ENCODE measurements at places on chromosomes 2 and 18.

GRCh38 chr2:182887753-182888415 lies 21.4 kb upstream of the FRZB start:
- DNase-seq, result no peak

DNA sequence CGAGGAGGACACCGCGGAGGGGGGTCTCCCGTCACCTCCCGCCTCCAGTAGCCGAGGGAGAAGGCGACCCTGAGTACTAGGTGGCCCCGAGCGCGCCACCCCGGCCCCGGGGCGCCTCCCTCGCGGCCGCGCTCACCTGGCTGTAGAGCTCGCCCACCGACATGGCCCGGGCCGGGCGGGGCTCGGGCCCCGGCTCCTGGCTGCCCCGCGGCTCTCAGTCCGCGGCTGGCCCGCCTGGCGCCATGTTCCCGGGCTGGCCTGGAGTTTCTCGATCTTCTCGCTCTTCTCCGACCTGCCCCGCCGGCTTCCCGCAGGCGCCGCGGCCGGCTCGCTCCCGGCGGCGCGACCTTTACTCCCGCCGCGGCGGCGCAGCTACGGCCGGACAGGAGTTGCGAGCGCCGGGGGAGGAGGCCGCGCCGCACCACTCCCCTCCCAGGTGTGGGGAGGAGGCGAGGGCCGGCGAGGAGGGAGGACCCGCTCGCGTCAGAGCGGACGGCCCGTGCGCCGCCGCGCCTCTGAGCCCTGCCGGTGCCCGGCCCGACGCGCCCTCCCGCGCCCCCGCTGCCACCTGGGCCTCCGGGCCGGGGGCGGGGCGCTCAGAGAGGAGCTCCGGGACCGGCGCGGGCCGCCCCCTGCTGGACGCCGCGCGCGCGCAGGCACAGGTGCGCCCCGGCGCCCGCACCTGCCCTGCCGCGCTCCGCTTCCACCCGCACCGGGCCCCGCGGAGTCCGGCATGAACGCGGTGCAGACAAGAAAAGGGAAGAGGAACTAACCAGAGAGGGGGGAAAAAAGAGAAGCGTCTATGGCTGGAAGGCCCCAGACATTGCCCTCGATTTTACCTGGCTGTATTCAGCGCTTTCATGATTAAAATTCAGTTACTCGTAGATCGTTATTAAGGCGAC lies at the start of gene MYO5B:
Gene MYO5B (minus strand): TSS at position 517 of the 902 bp plus-strand sequence. CDS start 354 bp downstream, at position 163.
- no peak for DNase-seq

DNA sequence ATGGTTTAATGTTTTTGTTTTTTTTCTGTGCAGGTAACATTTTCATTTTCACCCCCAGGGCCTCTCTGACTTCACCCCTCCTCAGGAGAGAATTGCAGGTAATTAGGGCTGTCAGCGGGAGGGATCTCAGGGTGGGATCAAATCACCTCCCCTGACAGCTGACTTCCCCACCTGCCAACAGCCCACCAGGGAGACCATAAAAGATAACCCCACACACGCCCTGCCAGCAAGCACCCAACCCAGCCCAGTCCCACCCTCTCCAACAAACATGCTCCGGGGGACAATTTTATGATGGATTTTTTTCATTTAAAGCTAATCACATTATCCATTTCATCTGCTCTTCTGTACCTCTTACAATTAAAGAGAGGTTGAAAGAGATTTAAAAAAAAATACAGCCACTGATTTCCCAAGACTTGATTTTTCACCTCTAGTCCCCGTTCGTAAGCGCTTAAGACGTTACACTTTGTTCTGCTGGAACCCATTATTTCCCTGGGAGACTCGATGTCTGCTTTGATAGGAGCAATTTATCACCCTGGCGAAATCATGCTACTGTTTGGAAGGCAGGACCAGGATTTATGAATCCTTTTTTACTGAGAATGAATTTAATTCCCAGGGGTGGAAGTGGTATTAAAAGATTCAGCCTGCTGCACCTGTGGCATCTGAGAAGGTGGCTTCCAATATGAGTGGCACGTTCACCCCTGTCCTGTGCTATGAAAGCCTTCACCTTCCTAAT lies 232.9 kb upstream of the ID2 start:
- no peak for DNase-seq

GRCh38 chr2:18440141-18440661 lies 120.3 kb downstream of the RDH14 start:
- no peak for DNase-seq

- DNase-seq, result no peak
These were observed 44.2 kb downstream of the RRM2 start for GRCh38 chr2:10166676-10167292.

GRCh38 chr2:72864500-72864899 lies 22.7 kb upstream of the SPR start:
- no peak for DNase-seq

Data from activated CD4-positive, CD25-positive, alpha-beta regulatory T cell treated with anti-CD3 and anti-CD28 coated beads, Interleukin-2, amount 50 U/mL, for 16 hours (primary cell).